ENCODE measurements at places on chromosomes 7 and 10.

- DNase-seq = no peak
These were observed 132.2 kb upstream of the NPVF start for GRCh38 chr7:25360451-25360850.

DNA sequence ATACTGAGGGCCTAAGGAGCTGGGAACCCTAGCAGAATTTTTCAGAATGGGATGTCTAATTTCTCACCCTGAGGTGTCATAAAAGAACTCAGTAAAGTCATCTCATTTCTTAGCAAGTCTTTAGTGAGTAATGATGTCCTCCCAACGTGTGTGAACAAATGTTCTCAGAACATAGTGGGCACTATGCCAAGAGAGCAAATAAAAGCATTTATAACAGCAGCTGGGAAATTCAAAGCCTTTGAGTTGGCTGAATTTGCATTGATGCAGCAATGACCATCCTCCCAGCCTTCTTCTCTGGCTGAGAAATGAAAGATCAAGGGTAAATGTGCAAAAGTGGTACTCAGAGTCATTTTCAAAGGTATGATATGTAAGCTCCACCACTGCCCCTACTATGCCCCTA lies 109.4 kb downstream of the FAM107B start:
- no peak for DNase-seq

DNA sequence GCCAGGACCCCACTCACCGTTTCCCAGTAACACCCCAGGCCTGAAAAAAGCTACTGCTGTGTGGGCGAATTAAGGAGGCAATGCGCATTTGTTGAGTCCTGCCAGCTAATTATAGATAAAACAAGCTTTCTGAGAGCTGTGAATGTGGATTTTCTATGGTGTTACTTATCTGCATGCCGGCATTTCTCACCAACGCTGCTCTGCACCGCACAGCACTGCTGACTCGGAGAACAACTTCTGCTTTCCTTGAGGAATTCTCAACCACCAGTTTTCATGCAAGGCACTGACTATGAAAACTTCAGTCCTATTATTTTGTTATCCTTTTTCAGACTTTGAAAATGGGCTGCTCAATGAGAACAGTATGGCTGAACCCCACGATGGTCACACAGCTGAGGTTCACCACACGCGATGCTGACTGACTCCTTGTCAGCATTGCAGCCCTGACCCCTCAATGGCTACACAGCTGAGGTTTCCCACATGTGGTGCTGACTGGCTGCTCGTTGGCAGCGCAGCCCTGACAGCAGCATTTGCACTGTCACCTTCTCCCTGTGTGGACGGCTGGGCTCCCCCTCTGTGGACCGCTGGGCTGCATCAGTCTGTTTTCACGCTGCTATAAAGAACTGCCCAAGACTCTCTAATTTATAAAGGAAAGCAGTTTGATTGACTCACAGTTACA lies 190.6 kb downstream of the DIP2C start:
- DNase-seq = no peak

GRCh38 chr10:75403144-75403938 lies 1.8 kb upstream of the ZNF503 start:
- no peak for DNase-seq

DNA sequence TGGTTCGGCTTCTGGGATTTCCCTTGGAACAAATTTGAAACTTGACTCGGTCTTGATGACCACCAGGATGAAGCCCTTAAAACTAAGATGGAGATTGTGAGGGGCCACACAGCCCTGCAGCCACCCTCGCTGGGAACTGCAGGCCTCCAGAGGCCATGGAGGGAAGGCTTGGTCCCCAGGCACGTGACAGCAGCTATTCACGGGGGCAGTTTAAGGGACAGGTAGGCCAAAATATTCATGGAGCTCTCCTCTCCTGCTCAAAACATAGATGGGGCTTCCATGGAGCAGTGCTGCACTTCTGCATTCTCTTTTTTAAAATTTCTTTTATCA lies 137.0 kb downstream of the ADCY1 start:
- DNase-seq = no peak

DNA sequence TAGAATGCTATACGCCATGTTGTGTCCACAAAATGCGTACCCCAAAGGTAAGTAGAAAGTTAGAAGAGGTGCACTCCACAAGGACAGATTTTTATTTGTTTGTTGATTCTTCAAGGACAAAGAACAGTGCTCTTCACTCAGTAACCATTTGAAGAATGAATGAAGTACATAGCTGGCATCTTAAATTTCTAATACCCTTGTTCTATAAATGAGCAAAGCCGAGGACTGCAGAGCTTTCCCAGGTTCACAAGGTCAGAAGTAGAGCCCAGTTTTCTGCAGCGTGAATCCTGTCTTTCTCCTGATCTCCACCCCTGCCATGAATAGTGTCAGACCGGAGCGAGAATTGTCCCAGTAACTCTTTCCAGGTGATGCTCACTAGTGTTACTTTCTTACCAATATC lies 9.5 kb downstream of the HECW1 start:
- DNase-seq = peak; percentile 80

GRCh38 chr7:107194052-107194451 lies 25.2 kb downstream of the HBP1 start:
- no peak for DNase-seq

GRCh38 chr10:61974601-61975390 lies 73.3 kb downstream of the ARID5B start:
- DNase-seq = no peak

GRCh38 chr10:80524190-80524909 lies 13.4 kb upstream of the SH2D4B start:
- no peak for DNase-seq

GRCh38 chr10:132444877-132445351 lies 47.9 kb downstream of the PWWP2B start:
- DNase-seq = no peak

- DNase-seq = no peak
These were observed 558.9 kb downstream of the DNAJB6 start for GRCh38 chr7:157895520-157896375.

DNA sequence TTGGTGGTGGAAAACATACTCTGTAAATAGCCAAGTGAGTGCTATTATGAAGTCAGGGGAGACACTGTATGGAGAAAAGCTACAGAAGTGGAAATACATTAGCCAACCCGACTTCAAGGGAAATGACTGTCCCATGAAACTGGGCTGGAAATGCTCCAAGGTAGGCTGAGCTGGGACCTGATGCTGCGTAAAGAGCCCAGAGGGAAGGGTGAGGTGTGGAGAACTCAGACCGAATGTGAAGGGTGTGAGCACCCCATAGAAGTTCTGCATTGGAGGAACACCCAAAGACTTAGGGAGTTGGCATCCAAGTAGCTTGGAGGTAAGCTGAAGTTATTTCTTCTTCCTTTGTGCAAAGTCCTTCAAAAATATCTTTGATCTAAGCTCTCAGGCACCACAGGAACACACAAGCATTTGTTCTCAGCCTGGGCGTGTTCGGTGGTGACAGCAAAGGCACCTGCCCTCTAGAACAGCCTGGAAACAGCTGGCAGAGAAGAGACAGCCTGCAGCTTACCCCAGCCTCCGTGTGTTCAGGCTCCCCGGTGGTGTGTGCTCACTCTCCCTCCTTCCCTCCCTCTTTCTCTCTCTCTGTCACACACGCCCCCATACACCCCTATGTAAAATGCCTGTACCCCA lies 19.1 kb upstream of the GJD4 start:
- no peak for DNase-seq

- DNase-seq = no peak
These were observed 63.1 kb downstream of the TLL2 start for GRCh38 chr10:96450529-96451207.

GRCh38 chr7:91713669-91714068 lies 166.8 kb downstream of the MTERF1 start:
- no peak for DNase-seq

- no peak for DNase-seq
These were observed 10.9 kb upstream of the GDF2 start for GRCh38 chr10:47311193-47311931.

DNA sequence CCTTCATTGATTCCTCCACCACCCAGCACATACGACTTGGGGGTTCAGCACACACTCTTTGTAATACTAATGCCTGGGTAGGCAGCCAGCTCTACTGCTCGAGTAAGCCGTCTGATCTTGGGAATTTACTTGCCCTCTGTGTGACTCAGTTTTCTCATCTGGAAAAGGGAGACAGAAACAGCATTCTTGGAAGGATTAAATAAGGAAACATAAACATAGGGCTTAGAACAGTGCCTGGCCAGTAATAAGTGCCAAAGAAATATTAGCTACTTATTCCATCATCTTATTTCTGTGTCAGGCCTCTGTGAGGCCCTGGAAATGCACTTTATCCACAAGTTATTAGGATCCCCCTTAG lies 130.1 kb downstream of the TNS3 start:
- no peak for DNase-seq

GRCh38 chr7:44162179-44162578 lies 21.0 kb upstream of the MYL7 start:
- no peak for DNase-seq

- DNase-seq = no peak
These were observed 11.9 kb downstream of the YKT6 start for GRCh38 chr7:44212581-44213184.

GRCh38 chr7:58086871-58087535 lies 637.0 kb downstream of the ZNF716 start:
- no peak for DNase-seq

- DNase-seq = no peak
These were observed 873.1 kb upstream of the PHF14 start for GRCh38 chr7:10100572-10100971.

DNA sequence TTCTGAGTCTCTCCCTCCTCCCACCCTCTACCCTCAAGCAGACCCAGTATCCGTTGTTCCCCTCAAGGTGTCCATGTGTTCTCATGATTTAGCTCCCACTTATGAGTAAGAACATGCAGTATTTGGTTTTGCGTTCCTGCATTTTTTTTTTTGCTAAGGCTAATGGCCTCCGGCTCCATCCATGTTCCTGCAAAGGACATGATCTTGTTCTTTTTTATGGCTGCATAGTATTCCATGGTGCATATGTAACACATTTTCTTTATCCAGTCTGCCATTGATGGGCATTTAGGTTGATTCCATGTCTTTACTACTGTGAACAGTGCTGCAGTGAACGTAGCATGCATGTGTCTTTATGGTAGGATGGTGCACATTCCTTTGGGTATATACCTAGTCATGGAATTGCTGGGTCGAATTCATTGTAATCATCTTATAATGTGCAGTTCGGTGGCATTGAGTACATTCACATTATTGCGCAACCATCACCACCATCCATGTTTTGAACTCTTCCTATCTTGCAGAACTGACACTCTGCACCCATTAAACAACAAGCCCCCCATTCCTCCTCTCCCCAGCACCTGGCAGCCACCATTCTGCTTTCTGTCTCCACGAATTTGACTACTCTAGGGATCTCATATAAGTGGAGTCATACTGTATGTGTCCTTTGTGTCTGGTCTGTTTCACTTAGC lies 125.5 kb downstream of the CAMK1D start:
- DNase-seq = no peak

- DNase-seq = peak; percentile 75
These were observed 84.6 kb downstream of the XPNPEP1 start for GRCh38 chr10:109838592-109839244.

DNA sequence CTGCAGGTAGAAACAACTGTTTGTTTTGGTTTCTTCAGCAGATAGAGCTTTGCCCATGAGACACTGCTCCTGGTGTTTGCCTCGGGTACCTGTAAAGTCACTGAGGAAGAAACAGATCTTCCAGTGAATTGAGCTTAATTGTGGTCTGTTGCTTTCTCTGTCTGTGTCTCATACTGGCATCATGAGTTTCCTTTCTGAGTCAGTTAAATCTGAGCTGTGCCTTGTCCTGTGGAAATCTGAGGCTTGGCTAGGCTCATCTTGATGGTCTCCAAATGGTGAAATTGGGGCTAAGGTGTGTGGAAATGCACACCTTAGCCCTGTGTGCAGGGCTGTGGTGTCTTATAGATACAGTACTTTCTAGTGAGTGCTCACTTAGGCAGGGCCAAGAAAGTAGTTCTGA lies 67.4 kb downstream of the GBF1 start:
- DNase-seq = no peak

GRCh38 chr10:84654671-84655070 lies 326.3 kb downstream of the CCSER2 start:
- DNase-seq = no peak

DNA sequence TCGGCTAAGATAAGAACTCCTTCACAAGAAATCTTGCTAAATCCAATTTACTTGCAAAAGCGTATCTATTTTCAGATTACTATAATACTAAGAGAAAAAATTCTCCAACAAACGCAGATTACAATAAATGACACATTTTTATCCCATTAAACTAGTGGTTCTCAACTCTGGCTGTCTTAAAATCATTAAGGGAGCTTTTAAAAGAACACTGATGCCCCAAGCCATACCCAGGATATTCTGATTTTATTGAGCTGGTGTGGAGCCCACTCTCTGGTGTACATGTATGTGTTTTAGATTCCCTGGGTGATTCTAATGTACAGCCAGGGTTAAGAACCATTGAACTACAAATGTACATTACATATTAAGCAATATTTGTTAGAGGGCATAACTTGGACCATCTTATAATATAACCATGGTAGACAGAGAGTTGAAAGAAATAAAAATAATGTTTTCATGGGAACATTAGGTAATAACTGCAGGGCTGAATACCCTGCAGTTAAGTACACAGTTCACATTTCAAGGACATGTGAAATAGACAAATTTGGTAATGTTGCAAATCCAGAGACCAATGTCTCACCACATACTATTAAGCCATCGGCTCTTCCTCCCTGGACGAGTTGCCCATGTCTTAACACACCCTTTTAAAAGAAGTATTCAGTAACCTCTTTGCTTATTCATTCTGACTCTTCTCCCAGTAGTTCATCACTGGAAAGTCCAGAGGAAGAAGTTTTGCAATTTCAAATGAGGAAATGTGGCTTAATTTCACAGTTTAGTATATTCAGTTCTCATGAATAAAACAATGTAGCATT lies 6.2 kb downstream of the GSAP start:
- DNase-seq = no peak

DNA sequence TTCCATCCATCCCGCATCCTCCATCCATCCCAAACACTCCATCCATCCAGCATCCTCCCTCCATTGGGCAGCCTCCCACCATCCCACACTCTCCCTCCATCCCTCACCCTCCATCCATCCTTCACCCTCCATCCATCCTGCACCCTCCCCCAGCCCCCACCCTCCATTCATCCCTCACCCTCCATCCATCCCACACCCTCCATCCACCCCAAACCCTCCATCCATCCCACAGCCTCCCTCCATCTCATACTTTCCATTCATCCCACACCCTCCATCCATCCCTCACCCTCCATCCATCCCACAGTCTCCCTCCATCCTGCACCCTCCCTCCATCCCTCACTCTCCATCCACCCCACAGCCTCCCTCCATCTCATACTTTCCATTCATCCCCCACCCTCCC lies 60.4 kb downstream of the FOXI2 start:
- DNase-seq = no peak

DNA sequence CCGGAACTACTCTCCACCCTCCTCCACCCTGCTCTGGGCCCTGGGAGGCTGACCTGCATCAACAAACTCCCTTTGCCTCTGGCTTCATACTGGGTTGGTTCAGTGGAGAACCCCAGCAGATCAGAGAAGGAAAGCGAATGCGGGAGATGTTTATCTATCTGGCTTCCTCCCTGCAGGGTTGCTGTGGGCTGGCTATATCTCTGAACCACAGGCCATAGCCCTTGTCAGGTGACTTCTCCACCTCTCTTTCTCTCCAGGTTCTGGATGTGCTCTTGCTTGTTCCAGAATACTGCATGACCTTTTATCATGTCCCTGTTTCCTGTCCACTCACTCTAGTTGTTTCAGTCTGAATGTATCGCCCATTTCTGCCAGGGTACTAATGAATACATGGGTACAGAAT lies 51.7 kb upstream of the IFRD1 start:
- no peak for DNase-seq
